B cell (primary cell): ENCODE measurements at places on chromosomes 7 and 10. TPM values are rescaled to one million over a fixed set of nuclear protein-coding genes. Genes with fewer than 3 reads are reported as not detected.

Gene WNT8B
- total RNA-seq: not detected in 2 replicates

Gene THSD7A
- total RNA-seq: not detected in 2 replicates

Gene GRM3
- total RNA-seq: not detected in 2 replicates

Gene C10orf67
- total RNA-seq: not detected in 2 replicates

Gene IFIT2
- 12.4 and 13.4 TPM in 2 replicates for total RNA-seq

Gene GRID1
- not detected in 2 replicates for total RNA-seq

Gene USP54
- total RNA-seq: 12.9 and 14.3 TPM in 2 replicates

Gene EN2
- not detected in 2 replicates for total RNA-seq

Gene NXPH1
- total RNA-seq: not detected in 2 replicates

Gene ZNF488
- total RNA-seq: not detected in 2 replicates

Gene TFR2
- 8.3 and 10.0 TPM in 2 replicates for total RNA-seq

Gene PIK3CG
- total RNA-seq: 44.8 and 46.9 TPM in 2 replicates

Gene MACROH2A2
- not detected in 2 replicates for total RNA-seq

Gene CEP55
- total RNA-seq: 0.19 and 0.27 TPM in 2 replicates

Gene ADCY1
- 0.05 and 0.17 TPM in 2 replicates for total RNA-seq

Gene ABCB8
- total RNA-seq: 64.7 and 69.7 TPM in 2 replicates

Gene CAMK1D
- 69.7 and 77.3 TPM in 2 replicates for total RNA-seq

Gene NHLRC2
- 54.1 and 59.8 TPM in 2 replicates for total RNA-seq

Gene PTF1A
- not detected in 2 replicates for total RNA-seq

Gene C10orf53
- not detected in 2 replicates for total RNA-seq

Gene PNLIPRP2
- not detected in 2 replicates for total RNA-seq

Gene TES
- total RNA-seq: 62.5 and 62.7 TPM in 2 replicates

Gene FKBP9
- total RNA-seq: 0.39 and 0.52 TPM in 2 replicates

Gene SPACDR
- total RNA-seq: 2.9 and 3.7 TPM in 2 replicates

Gene SLC13A4
- not detected in 2 replicates for total RNA-seq

Gene TMEM178B
- 0.27 and 0.96 TPM in 2 replicates for total RNA-seq

Gene SGCE
- total RNA-seq: 11.7 and 13.0 TPM in 2 replicates

Gene GATAD1
- total RNA-seq: 65.9 and 71.7 TPM in 2 replicates

Gene CAMK2G
- total RNA-seq: 42.7 and 45.1 TPM in 2 replicates

Gene ICA1
- not detected in 2 replicates for total RNA-seq

Gene LRRC17
- 0.53 and 0.86 TPM in 2 replicates for total RNA-seq

Gene KLF6
- 175 and 191 TPM in 2 replicates for total RNA-seq

Gene RNF32
- total RNA-seq: 2.3 and 3.4 TPM in 2 replicates

Gene PRKCQ
- 0.15 and 0.27 TPM in 2 replicates for total RNA-seq

Gene MEIG1
- 0.69 TPM in 1 of 2 replicates, not detected in the other for total RNA-seq

Gene LRRC61
- 12.8 and 15.5 TPM in 2 replicates for total RNA-seq
